ENCODE measurements at places on chromosomes 12 and 14.

DNA sequence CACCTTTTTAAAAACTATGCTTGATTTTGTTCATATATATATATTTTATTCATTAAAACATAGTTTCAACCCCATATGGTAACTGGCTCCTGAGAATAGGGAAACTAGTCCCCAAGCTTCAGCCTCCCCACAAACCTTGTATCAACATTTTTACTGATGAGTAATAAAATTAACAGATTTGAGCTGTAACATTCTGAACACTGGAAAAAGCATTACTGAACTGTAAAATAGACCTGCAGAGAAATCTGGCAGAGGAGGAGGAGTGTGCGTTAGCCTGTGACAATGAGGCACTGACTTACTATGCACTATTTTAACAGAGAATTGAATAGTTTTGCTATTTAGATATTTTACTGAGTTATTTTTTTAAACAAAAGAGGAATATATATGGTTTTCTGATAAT, 43.1 kb downstream of the FRS2 start:
- DNase-seq: no peak

- DNase-seq: no peak
These were observed 17.3 kb downstream of the PPM1A start for GRCh38 chr14:60266021-60266937.

GRCh38 chr12:110109037-110109836, 14.9 kb upstream of the IFT81 start:
- no peak for DNase-seq

- DNase-seq: peak; percentile 72
These were observed 107.7 kb downstream of the ARF6 start for GRCh38 chr14:50000380-50001150.

DNA sequence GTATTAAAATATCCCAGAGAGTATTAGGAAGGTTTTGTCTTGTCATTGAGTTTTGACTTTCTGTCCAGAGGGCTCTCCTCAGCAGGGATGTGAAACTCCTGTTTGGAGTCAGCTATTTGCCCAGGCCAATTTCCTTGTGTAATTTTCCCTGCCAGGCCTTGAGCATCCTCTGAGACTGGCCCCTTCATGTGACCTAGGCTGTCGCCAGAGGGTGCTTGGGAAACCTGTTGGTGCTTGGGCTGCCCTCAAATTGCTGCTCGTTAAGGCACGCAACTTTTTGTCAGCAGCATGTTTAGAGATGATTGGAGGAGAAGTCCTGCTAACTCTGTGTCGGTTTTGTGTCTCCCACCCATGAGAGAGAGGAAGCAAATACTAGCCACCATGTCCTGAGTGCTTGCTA, 39.1 kb downstream of the IQSEC3 start:
- DNase-seq: no peak

DNA sequence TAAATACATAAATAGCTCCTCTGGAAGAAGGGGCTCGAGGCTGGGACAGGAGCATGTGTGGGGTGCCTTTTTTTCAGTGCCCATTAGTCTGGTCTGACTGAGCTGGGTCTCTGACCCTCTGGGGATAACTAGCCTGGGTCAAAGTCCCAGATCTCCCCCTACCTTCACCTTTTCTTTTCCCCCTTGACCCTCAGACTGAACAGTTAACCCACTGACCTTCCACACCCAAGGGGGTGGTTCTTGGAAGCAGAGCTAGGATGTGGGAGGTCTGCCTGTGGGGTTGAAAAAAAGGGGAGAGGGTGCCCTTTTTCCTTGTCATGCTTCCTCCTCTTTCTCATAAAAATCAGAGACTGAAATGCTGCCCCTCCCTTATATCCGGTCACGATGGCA, 925 bp upstream of the GLI1 start:
- DNase-seq: no peak

DNA sequence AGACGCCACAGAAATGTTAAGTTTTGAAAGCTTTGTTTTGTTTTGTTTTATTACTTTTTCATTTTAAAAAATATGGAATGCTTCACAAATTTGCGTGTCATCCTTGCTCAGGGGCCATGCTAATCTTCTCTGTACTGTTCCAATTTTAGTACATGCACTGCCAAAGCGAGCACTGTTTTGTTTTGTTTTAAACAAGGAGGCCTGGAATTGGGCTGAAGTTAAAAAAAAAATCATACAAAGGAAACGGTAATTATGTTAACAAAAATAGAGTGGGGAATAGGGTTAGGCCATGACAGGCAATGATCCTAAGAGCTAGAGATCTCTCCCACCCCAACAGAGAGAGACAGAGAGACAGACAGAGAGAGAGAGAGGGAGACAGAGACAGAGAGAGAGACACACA, 57.0 kb downstream of the ZFP36L1 start:
- DNase-seq: no peak

- DNase-seq: no peak
These were observed 27.9 kb downstream of the SMUG1 start for GRCh38 chr12:54160769-54161480.

DNA sequence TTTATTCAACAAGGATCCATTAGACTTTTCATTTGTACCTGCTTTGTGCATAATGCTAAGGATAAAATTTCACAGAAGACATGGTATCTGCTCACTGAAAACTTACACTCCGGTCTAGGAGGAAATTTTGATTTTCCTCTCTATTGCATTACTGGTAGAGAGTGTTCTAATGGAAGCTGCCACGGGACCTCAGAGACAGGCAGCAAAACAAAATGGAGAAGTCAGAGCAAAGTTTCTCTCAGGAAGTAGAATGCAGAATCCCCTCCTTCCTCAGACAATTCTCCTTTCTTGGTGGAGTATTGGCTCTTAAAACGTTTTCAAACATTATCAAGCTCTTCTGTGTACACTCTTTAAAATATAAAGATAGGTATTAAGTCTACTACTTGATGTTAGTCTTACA, 12.3 kb downstream of the CLEC2B start:
- no peak for DNase-seq

DNA sequence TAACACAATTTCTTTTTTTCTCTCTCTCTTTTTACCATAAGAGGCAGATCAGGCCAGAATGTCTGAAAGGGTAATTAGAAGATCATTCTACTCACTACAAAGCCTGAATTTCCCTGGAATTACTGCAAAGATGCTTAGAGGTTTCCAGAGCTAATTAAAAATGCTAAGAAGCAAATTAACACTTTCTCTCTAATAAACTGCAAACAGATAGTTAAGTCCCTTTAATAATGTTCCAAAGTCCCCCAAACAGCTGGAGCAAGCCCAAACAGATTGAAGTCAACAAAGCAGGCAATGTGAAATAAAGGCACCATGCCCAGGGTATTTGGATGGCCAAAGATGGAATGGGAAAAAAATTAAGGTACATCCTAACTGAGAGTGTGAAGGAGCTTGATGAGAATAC, 208.8 kb upstream of the LRFN5 start:
- no peak for DNase-seq

DNA sequence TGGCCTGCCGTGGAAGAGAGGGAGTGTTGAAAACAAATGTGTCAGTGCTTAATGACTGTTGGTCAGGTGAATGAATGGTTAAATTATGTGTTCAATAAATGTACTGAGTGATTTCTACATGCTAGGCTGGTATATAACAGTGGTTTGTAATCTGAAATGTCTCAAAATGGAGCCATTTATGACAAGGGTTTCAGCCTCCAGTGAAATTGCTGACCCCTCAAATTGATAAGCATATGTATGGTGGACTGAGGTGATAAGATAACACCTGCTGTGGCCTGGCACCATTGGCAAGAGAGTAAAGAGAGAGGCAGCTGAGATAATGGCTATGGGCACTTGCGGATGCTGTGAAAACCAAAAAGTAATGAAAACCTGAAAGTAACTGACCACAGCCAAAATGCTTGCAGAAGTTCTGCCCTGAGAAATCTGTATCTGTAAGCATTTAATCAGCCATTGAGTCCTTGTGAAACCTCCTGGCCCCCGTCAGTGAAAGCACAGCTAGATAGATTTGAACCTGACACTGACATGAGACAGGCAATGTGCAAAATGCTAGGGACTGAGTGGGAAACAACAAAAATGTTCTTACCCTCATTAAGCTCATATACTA, 1.4 kb upstream of the BCAT1 start:
- DNase-seq: no peak

- no peak for DNase-seq
These were observed 1621.5 kb upstream of the FLRT2 start for GRCh38 chr14:83908419-83908818.

GRCh38 chr12:115079760-115080159, 395.8 kb upstream of the TBX3 start:
- DNase-seq: no peak

DNA sequence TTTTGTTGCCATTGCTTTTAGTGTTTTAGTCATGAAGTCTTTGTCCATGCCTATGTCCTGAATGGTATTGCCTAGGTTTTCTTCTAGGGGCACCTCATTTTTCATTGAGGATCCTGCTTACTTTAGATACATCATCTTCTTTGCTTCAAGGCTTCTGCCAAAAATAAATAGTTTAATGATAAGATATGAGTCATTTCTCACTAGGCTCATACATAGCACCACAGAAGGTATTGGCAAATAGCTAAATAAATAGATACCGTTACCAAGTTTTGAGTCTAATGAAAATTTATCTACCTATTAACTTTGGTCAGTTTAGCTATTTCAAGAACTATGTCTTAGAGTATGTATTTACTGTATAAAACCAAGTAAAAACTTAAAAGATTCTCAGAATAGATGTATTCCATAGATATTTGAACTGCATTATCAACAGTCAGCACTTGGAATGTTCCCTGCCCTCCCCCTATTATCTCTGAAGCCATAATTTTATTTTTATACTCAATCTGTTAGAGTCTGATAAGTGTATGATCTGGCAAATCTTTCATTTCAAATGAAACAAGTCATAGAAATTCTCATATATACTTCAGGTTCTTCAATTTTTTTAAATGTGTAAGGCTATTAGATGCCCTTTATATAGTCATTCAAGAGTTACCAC, 310.2 kb downstream of the CCDC91 start:
- DNase-seq: no peak

DNA sequence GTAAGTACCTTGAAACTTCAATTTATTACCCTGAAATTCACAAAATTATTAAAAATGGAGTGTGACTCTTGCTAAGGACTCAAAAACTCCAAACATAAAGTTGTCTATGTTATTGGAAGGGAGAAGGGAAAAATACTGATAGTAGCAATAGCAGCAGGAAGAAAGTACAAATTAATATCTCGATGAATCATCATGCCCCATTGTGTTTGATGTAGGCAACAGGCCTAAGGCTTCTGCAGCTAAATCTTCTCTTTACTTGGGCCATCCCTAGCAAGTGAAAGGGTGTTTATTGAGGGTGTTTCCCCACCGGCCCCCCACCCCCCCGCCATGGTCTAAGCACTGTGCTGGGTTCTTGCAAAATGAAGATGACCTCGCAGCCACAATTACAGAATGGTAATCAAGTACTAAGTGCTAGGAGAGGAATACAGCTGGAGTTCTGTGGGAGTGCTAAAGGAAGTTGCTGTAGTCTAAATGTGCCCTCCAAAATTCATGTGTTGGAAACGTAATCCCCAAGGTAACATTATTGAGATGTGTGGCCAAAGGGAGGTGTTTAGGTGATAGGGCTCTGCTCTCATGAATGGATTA, 76.5 kb downstream of the SNAPC1 start:
- no peak for DNase-seq

DNA sequence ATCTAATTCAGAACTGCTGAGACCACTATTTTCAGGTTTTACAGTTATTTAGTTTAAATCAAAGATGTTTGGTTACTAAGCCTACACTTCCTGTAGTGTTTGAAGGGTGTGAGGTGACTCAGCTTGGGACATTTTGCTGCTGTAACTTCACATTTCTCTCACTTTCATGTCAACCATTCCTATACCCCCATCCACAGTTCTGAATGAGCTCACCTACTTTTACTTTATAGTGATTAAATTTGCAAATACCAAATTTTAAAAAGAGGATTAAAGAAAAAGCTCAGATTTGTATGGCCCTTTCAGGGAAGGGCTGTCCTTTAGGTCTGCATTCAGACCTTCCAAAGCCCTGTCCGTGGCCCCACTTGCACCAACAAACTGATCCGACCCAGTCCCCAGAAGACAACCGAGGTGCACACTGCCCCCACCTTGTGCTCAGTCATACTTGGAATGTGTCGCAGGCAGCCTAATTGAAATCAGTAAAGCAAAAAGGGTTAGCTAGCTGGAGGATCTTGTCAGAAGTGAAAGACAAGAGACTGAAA, 174.4 kb downstream of the MON2 start:
- DNase-seq: no peak

DNA sequence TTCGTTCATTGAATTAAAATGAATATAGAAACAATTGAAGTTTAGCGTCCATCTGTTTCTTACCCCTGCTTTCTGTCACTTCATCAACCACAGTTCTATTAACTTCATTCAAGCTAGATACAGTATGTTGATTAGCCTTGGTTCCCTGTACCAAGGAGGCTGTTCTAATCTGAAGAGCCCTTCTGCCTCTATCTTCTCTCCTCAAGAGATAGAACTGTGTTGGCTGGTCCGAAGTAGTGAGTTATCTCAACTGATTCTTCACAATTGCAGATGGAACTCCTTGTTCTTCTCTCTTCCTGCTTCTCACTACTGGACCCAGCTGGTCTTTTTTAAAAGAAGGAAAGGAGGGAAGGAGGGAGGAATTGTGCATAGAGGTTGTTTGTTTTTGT, 82.1 kb upstream of the TRAF3 start:
- no peak for DNase-seq

Measured in activated CD8-positive, alpha-beta memory T cell treated with anti-CD3 and anti-CD28 coated beads, Interleukin-2, amount 50 U/mL, for 4 hours (primary cell).